ENCODE measurements at places on chromosomes 2 and 18. TPM values are rescaled to one million over a fixed set of nuclear protein-coding genes. Genes with fewer than 3 reads are reported as not detected.
A peak's percentile ranks its signal among the peaks of the same experiment; 100 is the strongest.

DNA sequence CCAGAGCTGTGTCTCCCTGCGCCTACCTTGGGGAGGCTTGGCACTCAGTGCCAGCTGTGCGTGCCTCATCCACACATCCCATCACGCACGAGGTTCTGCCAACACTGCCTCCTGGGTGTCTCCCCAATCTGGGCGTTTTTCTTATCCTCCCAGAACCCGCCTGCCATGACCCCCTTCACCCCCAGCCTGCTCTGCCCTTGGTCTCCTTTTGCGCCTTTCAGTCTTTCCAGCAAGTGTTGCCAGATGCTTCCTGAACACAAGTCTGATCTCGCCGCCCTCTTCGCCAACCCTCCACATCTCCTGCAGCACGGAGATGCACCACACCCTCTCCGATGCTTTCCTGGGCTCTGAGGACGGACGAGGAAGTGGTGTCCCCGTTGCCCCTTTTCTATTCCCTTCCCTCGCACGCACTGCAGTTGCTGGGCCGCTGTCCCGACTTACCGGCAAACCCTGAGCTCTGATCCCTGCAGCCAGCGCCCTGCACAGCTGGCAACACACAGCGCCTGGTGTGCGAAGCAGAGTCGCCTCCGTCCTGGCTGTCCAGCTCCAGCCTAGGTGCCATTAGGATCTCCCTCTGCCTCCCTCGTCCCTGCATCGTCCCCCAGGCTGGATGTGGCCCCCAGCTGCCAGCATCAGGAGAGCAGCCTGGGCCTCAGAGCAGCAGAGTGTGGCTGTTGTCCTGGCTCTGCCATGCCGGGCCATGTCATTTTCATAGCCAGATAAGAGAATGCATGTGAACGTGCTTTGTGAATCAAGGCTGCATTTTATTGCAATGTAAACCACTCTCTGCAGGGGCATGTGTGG lies 22.6 kb upstream of the ALLC start:
- DNase-seq, result no peak
- H3K27me3 ChIP-seq, result no peaks in the 10 kb centered on the region
- no peaks in the 10 kb centered on the region for H3K4me1 ChIP-seq
- no peak overlapping the region for H3K27ac ChIP-seq
- H3K4me3 ChIP-seq, result no peak overlapping the region

DNA sequence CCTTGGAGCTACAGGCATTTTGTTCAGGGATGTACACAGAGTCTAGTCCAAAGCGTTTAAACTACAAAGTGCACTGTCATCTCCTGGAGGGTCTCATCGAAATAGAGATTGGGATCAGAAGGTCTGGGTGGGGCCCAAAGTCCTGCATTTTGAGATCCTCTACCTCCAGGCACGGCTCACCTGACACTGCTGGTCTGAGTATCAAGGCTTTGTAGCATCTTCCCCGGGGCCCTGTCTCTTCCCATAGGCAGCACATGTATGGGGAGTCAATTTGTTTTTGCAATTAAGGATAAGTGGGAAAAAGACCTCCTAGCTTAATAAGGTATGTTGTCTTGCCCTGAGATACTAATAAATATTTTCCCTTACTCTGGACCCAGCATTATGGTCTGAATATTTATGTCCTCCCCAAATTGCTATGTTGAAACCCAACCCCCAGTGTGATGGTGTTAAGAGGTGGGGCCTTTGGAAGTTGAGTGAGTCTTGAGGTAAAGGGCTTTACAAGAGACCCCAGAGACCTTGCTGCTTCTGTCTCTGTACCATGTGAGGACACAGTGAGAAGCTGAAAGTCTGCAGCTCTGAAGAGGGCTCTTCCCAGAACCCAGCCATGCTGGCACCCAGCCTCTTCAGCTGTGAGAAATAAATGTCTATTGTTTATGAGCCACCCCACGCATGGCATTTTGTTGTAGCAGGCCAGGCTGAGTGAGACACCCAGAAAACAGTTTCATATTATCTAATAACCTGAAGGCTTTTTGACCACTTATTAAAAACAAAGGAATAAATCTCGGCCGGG lies 258.7 kb upstream of the HS6ST1 start:
- no peak for DNase-seq
- no peaks in the 10 kb centered on the region for H3K36me3 ChIP-seq
- no peaks in the 10 kb centered on the region for H3K4me1 ChIP-seq
- no peak overlapping the region for H3K27ac ChIP-seq
- no peaks in the 10 kb centered on the region for H3K27me3 ChIP-seq

DNAH7 gene
- total RNA-seq, result not detected

DNA sequence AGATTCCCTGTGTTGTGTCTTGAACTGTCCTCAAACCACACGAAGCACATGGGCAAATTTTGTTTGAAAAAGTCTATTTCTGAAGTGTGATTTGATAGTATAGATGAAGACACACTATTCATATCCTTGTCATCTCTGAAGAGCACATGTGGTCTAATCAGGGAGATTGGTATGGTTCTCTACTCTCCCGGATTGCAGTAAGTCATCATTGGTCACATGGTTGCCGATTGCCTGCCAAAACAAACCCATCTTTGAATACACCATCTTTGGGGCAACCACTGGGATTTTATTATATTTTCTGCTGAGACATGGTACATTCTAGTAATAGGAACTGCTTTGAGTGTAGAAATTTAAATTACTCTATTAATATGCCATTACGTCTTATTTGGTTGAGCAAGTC lies 186.9 kb downstream of the MYO1B start:
- no peak for DNase-seq
- no peak overlapping the region for H3K27ac ChIP-seq
- H3K4me1 ChIP-seq, result no peaks in the 10 kb centered on the region
- H3K27me3 ChIP-seq, result peaks cover 6% of the 10 kb centered on the region
- no peak overlapping the region for H3K4me3 ChIP-seq
- H3K36me3 ChIP-seq, result no peaks in the 10 kb centered on the region

DNA sequence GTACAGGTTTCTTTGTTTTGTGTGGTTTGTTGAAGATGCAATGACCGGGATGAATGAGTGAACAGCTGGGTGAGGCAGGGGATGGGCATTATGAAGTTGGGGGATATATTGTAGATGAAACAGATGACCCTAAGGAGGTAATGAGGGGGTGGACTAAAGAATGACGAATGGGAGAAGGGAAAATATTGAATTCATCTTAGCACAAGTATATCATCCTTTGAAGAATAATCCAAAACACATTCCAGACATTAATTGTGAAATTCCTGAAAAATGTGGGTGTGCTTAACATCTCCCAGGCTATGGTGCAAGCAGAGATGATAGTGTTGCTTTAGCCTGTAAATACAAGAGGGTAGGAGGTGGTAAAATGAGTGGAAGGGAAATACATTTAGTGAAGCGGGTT lies 5.8 kb downstream of the CRIM1 start:
- H3K4me1 ChIP-seq, result peaks cover 23% of the 10 kb centered on the region
- no peak overlapping the region for H3K4me3 ChIP-seq
- DNase-seq, result no peak
- no peaks in the 10 kb centered on the region for H3K36me3 ChIP-seq
- H3K27me3 ChIP-seq, result peaks cover 42% of the 10 kb centered on the region

MEP1B gene
- total RNA-seq, result not detected

GRCh38 chr2:96618596-96619283 lies 19.4 kb downstream of the KANSL3 start:
- H3K27ac ChIP-seq, result peak overlapping the region; percentile 3
- H3K36me3 ChIP-seq, result peaks cover 44% of the 10 kb centered on the region
- H3K4me1 ChIP-seq, result peaks cover 32% of the 10 kb centered on the region
- no peak for DNase-seq

CPO gene
- not detected for total RNA-seq

DSC3 gene
- not detected for total RNA-seq

- peaks cover 13% of the 10 kb centered on the region for H3K4me1 ChIP-seq
- no peaks in the 10 kb centered on the region for H3K36me3 ChIP-seq
- no peak overlapping the region for H3K4me3 ChIP-seq
- H3K27me3 ChIP-seq, result peaks cover 12% of the 10 kb centered on the region
- DNase-seq, result peak; percentile 92
- H3K27ac ChIP-seq, result no peak overlapping the region
Observed at GRCh38 chr2:240437861-240438809, 2.7 kb downstream of the GPC1 start.

MYL12B gene
- 245 TPM for total RNA-seq

All from activated CD4-positive, alpha-beta T cell treated with anti-CD3 and anti-CD28 coated beads, Interleukin-2, amount 10 ng/mL, durations not matched to agents 24 days and 14 days (primary cell).